Hematopoietic multipotent progenitor cell treated with erythropoietin and hydrocortisone succinate and interleukin-3 and kit ligand, for 17 days (in vitro differentiated cells): ENCODE measurements at places on chromosomes 7 and 10.

- DNase-seq: no peak
These were observed 143.3 kb upstream of the LRGUK start for GRCh38 chr7:133983685-133984419.

GRCh38 chr7:50659329-50659965, 94.2 kb upstream of the DDC start:
- DNase-seq: no peak

DNA sequence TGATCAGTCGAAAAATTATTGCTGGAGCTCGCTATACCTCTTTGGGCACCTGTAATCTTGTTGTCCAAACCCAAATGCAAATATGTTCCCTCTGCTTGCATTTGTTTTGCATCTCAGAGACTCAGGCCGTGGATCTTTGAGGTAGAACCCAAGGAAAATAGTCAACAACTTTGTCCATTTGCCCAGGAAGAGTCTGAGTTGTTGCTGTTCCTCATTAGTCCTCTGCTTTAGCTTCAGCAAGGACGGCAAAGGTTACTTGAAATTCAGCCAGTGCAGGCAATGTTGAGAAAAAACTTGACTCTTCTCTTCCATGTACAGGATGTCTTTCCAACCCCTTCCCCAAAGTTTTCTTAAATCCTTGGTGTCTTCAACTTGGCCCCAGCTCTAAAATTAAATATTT, 45.8 kb downstream of the PDK4 start:
- no peak for DNase-seq

DNA sequence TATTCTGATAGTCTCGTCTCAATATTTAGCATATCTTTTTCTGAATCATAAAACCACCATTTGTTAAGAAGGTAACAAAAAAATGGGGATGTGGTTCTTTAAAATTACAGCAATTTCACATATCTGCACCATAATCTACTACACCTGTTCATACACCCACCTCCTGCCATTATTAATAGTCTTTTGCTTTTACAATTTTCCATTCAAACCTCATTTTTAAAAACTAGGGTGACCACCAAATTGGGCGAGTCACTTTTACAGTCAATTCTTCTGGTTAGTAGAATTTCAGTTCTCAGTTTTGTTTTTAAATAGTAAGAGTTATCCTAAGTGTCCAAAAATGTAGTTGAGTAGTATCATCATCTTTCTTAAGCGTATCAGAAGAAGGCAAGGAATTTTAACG, 48.4 kb upstream of the GSAP start:
- DNase-seq: no peak

DNA sequence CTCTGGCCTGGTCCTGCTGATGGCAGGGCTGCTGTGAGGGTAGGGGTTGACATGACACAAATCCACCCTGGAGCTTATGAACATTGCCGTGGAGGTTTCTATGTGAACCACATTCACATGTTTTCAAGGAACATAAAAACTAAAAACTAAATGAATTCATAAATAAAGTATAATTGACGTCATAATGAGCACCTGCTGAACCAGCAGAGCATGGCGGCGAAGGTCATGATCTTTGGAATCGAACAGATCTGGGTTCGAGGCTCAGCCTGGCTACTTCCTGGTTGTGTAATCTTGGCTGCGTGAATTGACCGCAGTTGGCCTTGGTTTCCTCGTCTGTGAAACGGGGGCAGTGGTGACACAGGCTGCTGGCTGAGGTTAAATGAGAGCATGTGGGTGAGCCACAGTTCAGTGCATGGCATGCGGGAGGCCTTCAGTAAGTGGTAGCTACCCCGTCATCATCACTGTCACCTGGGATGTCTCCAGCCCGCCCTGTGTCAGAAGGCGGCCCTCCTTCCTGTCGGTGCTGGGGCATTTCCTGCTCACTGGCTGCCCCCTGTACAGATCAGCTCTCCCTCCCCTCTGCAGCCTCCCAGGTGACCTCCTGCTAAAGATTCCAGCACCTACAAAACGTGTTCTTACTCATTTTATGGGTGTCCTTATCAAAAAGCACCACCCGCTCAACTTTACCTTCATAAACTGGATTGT, 190.3 kb upstream of the SHH start:
- no peak for DNase-seq

- no peak for DNase-seq
These were observed 25.7 kb downstream of the ZNF503 start for GRCh38 chr10:75375838-75376237.

DNA sequence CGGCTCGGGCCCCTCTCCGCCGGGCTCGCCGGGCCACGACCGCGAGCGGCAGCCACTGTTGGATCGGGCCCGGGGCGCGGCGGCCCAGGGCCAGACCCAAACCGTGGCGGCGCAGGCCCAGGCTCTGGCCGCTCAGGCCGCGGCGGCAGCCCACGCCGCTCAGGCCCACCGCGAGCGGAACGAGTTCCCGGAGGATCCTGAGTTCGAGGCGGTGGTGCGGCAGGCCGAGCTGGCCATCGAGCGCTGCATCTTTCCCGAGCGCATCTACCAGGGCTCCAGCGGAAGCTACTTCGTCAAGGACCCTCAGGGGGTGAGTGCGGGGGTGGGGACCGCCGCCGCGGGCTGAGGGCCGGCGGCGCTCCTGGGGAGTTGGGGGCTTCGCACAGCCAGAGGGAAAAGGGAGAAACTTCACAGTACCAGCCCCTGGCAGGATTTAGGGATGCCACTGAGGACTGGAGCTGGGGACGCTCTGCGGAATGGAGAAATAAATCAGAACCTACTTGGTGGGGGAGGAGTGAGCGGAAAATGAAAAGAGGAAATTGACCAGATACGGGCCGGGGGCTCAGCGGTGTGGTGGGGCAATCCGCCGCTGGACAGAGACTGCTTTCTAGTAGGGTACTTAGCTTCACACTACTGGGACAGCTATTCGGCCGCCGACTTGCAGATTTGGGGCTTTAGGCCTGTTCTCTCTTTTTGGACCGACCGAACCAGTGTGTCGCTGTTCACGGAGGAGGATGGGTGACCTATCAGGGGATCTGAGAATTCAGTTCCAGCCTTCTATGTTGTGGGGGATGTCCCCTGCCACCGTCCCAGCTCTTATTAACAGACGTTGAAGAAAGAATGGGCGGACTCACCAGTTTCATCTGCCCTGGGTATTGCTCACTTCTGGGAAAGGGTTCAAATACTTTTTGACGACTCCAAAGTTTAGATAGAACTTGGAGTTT, 669 bp downstream of the PI4K2A start:
- DNase-seq: peak; percentile 68

GRCh38 chr7:155930527-155930926, 118.3 kb upstream of the SHH start:
- no peak for DNase-seq

- no peak for DNase-seq
These were observed 109.0 kb upstream of the TMEM106B start for GRCh38 chr7:12102126-12102525.

- no peak for DNase-seq
These were observed 88.8 kb downstream of the SLC25A13 start for GRCh38 chr7:96233084-96233483.

DNA sequence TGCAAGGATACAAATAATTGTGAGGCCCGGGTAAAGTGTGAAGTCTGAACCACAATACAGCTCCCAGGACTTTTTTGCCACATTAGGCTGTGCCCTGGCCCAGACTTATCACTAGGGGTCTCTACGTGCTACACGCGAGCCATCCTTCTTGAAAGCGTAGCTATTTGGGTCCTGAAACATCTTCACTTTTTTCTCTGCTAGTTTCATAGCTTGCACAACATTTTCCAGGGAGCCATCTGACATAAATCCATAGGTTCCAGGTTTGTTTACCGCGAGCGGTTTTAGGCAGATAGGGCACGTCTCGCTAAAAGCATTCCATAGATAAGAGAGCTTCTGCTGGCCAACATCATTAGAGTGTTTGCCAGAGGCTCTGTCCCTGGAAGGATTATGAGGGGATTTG, 226.5 kb downstream of the RPS24 start:
- DNase-seq: no peak

DNA sequence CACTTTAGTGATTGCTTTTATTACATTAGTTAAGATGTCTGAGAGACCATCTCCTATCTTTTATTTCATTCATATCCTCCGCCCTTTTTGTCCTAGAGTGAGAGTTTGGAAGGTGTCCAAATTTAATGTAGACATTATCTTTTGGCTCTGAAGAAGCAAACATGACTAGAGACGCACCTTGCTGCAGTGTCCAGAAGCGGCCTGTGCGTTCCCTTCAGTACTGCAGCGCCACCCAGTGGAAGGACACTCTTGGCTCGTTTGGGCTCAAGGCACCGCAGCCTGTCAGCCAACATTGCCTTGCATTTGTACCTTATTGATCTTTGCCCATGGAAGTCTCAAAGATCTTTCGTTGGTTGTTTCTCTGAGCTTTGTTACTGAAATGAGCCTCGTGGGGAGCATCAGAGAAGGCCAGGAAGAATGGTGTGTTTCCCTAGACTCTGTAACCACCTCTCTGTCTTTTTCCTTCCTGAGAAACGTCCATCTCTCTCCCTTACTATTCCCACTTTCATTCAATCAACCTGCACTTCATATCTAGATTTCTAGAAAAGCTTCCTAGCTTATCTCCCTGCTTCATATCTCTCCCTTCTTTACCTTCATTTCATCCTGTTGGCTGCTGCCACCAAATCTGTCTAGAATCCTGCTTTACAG, 10.4 kb upstream of the CLCN1 start:
- DNase-seq: peak; percentile 69

DNA sequence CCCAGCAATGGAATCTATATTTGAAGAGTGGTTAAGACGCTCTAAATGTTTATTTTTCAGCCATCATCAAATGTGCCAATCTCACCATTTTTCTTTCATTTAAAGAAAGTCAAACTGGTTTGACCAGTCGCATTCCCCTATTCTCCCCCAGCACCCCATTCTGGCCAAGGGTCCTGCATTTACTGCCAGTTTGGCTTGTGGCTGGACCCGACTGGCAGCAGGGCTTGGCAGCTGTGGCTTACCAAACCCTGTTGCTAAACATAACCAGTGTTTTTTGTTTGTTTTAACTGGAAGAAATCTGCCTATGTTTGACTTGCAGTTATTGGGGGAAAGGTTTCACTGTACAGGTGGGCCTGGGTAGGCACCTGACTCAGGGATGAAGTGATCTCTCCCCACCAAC, 116.3 kb downstream of the CYP26A1 start:
- DNase-seq: no peak

GRCh38 chr7:144785521-144785920, 50.3 kb downstream of the TPK1 start:
- DNase-seq: no peak

GRCh38 chr7:149714910-149715471, 58.4 kb downstream of the ZNF467 start:
- DNase-seq: no peak

DNA sequence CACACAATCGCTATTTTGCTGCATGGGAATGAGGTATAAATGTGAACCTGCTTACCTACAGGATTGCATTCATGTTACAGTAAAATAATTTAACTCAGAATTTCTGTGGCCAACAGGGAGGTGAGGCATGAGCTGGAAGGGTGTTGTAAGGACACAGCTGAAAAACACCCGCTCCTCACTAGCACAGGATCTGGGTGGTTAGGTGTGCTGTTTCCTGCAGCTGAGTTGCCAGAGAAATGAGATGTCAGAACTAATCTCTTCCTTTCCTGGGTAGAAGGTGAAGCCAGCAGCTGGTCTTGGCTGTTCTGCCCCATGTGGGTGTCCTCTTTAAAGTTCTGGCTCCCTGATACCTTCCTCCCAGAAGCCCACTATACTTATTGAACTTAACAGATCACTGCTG, 39.0 kb upstream of the ZNF438 start:
- no peak for DNase-seq

DNA sequence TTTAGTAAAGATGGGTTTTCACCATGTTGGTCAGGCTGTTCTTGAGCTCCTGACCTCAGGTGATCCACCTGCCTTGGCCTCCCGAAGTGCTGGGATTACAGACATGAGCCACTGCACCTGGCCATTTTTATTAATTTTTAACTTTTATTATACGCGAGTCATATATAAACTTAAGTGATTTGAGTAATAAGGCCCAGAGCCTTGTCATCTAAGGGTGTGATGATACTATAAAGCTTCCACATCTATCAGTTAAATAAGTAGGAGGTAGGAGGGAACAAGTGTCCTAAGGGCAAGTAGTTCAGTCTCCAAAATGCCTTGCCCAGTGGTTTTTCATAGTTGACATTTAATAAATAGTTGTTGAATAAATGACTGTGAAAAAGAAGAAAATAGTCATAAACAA, 13.3 kb upstream of the HILPDA start:
- no peak for DNase-seq

GRCh38 chr7:50660040-50660829, 95.0 kb upstream of the DDC start:
- no peak for DNase-seq

DNA sequence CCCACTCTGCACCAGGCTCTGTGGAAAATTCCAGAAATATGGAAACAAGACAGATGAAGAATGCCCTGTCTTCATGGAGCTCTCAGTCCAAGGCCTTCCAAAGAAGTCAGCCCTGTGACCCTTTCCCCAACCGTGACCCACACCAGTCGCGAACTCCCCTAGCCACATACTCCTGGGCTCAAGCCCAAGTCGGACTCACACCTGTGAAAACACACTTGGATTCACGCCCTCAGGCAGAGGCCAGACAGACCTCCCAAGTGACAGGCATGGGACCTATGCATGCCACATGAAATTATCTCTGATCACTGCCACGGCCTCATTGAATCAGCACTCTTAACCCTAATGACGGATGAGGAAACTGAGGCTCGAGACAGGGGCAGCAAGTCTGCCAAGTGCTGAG, 42.5 kb downstream of the ZCCHC24 start:
- no peak for DNase-seq

DNA sequence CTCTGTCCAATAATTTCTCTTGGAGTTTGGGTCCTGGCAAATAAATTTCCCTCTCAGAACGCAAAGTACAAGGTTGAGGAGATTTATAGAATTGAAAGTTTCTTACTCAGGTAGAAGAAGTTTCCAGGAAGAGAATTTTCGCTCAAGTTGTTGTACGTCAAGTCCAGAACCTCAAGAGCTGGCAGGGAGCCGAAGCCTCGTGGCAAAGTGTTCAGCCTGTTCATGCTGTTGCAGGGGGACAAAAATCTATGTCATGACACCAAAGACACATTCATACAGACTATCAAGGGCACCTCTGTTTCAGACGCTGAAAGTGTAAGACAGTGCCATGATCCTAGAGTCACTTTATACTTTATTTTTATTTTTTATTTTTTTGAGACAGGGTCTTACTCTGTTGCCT, 62.5 kb downstream of the RSU1 start:
- no peak for DNase-seq

- DNase-seq: no peak
These were observed 629.8 kb downstream of the KCNMA1 start for GRCh38 chr10:77007834-77008233.

- no peak for DNase-seq
These were observed 6.2 kb downstream of the CALHM2 start for GRCh38 chr10:103445767-103446567.

DNA sequence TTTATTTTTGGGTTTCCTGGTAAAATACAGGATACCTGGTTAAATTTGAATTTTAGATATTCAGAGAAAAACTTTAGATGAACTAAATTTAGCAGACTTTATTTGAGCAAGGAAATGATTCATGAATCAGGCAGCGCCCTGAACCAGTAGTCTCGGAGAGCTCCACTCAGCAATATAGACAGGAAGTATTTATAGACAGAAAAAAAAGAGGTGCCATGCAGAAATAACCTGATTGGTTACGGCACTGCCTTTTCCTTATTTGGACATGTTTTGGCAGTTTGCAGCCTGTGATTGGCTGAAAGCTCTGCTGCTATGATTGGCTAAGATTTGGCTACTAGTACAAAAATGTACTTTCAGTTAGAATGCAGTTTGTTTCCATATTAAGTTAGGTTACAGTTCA, 198.3 kb upstream of the DKK1 start:
- no peak for DNase-seq
